NCI-H1048 (cell line): ENCODE measurements at places on chromosomes 2 and 18.

- DNase-seq: no peak
These were observed 103.1 kb downstream of the CCDC85A start for GRCh38 chr2:56286936-56287335.

GRCh38 chr18:59994357-59994756 is 94.6 kb downstream of the PMAIP1 start:
- no peak for DNase-seq

DNA sequence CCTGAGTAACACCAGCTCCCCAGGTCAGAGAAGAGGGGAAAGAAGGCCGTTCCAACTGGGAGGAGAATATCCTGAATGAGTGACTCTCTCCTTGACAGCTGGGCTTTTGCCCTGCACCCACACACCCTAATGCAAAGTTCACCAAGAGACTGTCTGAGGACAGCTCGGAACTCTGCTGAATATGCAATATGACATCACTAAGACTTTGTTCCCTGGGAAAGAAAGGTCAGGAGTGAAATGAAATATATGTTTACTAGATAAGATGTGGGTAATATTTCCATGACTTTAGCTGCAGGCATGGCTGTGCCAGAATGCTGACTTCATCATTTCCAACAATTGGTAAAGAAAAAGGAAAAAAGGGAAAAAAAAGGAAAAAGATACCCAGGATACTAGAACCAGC is 488.2 kb upstream of the RAB6C start:
- DNase-seq: no peak

DNA sequence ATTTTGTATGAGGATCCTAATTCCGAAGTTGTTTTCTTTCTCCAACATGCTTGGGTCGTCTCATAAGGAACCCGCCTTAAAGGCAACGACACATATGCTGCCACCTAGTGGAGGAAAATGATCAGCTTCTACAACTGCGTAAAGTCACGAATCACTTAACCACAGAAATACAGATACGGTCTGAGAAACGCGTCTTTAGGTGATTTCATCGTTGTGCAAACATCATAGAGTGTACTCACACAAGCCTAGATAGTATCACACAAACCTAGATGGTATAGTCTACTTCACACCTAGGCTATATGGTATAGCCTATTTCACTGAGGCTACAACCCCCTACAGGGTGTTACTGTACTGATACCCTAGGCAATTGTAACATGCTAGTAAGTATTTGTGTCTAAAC is 13.1 kb downstream of the GNLY start:
- peak; percentile 59 for DNase-seq

- no peak for DNase-seq
These were observed 14.9 kb downstream of the RAB10 start for GRCh38 chr2:26048791-26049190.

DNA sequence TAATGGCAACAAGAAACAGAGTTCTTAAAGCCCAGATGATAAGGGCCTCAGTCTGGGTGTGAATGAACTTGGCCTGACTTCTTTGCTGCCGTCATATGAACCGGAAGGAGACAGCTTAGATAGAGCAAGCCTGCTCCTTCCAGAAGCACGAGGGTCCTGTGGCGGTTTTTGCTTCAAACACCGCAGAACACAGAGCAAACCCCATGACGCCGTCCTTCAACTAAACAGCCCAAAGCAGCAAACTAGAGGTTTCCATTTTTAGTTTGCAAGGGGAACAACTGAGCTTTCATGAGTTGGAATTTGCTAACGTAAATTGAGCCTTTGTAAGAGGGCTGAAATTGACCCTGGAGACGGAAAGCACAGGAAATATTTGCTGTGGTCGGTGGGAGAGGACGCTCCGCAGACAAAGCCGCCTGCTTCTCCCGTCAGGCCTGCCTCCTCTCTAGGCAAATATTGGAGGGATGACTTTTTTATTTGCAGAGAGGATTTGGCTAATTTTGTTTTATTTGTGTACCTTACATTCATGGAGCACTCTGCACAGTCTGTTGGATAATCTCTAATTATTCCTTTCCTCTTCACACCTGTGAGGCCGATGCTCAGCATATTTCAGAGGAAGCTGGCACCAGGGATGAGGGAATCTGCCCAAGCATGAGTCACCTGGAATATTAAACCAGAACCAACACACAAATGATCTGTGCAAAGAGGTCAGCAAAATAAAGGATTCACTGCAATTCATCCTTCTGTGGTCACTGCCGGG is 134.0 kb upstream of the NCK2 start:
- DNase-seq: peak; percentile 37

GRCh38 chr18:63365876-63366212 is 1.2 kb downstream of the KDSR start:
- DNase-seq: no peak

DNA sequence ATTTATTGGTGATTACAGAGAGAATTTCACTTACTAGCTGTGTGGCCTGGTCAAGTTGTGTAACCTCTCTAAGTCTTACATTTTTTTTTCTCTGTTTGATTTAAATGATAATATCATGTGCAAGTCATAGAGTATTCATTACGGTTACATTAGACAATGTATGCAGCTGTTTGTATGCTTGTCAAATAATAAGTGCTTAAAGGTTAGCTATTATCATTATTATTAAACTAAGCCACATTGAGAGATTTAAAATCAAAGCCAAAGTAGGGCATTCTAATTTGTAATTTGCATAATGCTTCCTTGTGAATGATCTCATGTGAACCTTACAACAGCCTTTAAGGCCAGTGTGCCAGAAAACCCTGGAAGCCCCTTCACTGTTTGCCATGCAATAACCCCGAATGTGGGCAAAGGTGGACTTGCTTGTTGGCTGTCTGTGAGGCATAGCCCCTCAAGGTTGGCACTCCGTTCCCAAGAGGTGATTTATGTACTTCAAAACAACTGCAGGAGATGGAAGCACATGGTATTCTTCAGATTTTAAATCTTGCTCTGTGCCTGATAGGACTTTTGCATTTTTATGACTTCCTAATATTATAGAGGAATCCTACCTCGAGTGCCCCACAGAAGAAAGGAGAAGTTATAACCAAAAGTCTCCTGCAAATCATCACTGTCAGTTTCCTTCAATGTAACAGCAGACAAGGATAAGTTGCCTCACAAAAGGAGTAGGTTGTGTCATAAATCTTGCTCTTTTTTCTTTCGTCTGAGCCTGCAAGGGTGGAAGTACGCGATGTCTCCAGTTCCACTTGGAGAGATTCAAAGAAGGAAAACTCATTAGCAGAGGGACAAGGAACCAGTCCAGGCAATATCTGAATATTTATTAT is 272.0 kb downstream of the TGIF1 start:
- no peak for DNase-seq

DNA sequence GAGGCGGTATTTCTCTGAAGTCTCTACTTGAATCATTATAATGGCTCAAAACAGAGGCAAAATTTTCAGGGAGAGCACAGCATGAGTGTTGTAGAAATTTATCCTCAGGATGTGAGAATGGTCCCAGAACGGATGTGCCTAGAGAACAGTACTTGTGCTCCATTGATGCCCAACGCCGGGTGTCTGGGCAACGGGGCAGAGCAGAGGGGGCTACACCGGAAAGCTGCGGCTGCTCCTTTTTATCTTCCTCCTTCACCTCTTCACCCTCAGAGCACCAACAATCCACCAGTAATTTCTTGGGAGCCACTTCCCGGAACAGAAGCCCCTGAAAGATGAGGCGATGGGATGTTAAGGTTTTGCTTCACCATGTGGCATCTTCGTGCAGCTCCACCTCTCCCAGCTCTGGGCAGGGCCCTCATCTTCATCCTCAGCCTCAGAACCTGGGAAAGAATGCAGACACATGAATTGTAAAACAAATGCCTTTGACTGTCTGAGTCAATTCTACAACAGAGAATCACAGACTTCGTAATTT is 71.5 kb downstream of the PTGR3 start:
- DNase-seq: no peak

- no peak for DNase-seq
These were observed 19.8 kb downstream of the SMIM21 start for GRCh38 chr18:75407468-75408437.

- DNase-seq: no peak
These were observed 142.6 kb upstream of the FHL2 start for GRCh38 chr2:105541189-105542050.

DNA sequence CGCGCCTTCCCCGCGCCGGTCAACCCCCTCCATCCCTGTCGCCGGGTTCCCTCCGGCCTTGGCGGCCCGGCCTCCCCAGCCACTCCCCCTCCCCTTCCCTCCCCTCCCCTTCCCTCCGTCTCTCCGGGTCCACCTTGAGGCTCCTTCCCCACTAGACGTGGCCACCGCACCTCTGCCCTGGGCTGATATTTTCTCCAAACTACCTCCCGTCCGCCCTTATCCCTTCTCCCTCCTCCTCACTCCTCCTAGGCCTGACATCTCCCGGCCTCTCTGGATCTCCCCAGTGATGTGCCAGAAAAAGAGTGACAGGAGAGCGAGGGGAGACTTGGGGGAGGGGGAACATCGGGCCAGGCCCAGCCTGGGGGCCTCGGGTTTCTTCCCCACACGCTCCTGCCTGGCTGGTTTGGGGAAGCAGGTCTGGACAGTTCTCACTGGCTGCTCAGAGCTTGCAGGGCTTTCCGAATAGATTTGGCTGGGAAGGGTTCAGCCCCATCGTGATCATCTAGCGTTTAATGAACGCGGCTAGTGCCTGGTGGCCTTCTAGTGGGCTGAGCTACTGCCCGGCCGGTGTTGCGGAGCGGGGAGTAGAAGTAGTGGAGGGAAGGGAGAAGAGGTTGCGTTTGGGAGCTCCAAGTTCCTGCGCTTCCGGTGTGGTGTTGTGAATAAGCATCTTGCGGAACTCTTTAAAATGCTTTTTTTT is 641 bp downstream of the MAPRE3 start:
- DNase-seq: no peak

DNA sequence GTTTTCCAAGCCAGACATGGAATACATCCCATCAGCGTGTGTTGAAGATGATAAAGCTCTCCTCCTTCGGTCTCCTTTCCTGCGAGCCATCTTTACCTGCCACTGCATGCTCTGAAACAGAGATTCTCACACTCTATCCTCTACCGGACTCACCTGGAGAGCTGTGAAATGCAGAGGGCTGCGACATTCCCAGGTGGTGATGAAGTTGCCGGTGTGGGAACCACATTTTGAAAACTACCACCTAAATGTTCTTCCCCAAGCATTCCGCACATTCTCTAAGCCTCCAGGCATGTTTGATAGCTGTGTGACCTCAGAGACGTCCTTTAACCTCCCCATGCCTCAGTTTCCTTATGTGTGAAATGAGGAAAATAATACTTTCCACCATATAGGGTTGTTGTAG is 226.2 kb upstream of the RAB6C start:
- no peak for DNase-seq

DNA sequence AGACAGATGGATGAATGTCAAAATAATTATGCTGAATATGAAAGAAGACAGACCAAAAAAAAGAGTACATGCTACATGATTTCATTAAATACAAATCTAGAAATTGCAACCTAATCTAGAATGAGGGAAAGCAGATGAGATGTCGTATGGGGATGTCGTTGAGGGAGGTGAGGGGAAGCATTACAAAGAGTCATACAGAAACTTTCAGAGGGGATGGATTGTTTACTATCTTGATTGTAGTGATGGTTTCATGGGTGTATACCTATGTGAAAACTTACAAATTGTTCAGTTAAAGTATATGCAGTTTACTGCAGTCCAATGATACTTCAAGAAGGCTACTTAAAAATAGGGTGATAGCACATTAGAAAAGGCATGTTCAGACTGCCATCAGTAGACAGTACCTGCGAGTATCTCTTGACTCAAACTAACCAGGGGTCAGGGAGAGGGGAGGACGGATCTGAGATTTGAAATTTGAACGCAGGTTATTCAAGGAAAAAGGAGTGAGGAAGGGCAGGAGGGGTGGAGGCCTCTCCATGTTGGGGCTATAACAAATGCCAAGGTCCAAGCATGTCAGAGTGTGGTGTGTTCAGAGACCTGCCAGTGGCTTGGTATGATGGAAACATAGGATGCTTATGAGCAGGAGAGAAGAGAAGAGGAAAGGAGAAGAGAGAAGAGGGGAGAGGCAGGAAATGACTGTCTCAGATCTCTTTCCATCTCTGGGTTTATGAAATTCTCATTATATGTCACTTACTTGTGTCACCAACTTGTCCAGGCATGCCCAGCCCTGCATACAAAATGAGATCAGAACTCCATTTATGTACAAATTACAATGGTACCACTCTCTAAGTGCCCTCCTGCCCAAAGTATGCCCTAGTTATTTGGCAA is 257.3 kb upstream of the CXCR4 start:
- no peak for DNase-seq

GRCh38 chr2:128454980-128455720 is 136.5 kb upstream of the HS6ST1 start:
- no peak for DNase-seq

DNA sequence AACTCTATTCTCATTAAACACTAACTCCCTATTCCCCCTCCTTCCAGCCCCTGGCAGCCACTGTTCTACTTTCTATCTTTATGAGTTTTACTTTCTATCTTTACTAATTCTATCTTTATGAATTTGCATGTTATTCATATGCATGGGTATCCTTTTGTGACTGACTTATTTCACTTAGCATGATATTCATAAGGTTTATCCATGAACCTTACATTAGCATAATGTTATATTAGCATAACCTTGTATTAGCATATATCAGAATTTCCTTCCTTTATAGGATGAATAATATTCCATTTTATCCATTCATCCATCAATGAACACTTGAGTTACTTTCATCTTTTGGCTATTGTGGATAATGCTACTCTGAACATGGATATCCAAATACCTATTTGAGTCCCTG is 41.8 kb downstream of the MSTN start:
- no peak for DNase-seq

DNA sequence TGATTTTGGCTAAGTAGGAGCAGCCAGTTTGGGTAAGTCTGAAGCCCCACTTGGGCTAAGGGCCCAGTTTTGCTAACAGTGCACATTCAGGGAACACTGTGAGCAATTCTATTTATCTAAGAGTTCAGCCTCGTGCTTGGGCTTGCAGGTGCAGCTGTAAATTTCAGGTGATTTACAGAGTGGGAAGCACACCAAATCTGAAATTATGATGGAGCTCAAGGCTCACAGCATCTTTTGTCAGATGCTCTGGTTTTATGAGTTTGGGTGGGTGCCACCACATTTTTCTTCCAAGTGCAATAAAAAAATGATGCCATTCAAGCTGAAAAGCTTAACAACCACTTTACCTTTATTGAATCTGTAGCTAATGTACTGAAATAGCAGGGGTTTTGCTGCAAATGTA is 671.2 kb downstream of the LRRTM4 start:
- no peak for DNase-seq

DNA sequence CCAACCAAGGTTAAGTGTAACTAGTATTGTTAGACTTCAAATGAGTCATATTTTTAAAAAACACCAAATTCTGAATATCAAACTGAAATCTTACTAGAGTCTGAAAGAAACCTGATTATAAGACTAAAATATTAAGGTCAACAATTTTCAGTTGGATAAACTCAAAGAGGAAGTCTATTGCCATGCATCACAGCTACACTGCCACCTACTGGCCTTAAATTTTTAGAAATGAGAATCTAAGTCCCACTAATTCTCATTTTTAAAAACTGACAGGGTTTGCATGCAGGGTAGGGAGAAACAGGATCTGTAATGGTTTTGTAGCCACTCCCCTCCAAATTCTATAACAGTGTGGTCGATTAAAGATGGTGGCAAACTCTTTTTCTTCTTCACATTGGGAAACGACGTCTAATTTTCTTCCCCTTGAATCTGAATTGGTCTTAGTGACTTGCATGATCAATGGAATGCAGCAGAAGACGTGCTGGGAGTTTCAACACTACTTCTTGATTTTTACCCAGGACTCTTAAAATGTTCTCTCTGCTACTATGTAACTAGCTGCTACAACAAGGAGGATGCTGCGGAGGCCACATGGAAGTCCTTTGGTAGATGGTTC is 176.1 kb upstream of the SESTD1 start:
- DNase-seq: peak; percentile 44

GRCh38 chr2:31411771-31412170 is 2.8 kb downstream of the XDH start:
- DNase-seq: no peak
